ENCODE measurements at places on chromosomes 1 and 21.

GRCh38 chr21:25640202-25640942 lies 1.3 kb downstream of the JAM2 start:
- DNase-seq, result no peak

GRCh38 chr1:212377644-212378043 lies 37.0 kb downstream of the PACC1 start:
- DNase-seq, result no peak

GRCh38 chr1:205711105-205712048 lies 31.1 kb upstream of the SLC45A3 start:
- peak; percentile 45 for DNase-seq

DNA sequence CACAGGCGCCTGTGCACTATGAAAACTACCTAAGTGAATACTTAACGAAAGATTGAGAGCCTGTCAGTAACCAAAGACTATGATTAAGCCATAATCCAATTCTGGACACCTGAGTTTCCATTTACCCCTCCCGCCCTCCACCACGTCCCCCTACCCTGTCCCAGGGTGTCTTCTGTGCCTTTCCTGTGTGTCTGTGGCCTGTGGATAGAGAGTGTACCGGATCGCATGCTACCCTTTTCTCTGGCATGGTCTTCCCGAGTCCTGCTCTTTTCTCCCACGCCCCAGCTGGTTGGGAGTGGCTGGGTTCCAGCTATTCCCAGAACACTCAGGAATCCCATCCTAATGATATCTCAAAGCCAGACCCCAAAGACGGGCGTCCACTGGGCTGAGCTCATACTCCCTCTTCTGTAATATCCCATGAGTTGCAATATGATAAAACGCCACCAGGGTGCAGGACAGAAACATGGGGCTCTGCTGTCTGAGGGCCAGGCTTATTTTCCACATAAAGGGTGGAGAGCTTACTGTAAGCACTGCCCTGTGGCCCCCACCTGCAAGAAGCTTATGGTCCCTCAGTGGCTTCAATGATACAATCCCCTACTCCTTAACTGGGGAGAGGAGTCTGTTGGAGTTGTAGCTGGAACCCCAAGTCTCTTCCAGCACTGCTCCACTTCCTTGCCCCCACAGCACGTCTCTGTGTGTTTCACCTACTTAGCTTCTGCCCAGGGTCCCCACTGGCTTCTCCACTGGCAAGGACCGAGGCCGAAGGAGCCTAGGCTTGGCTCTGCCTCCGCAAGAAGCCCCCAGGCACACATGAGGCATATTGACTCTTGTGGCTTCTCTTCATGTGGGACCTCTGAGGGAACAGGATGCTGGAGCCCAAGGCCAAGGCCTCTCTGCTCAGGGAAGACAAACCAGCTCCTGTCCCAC lies 17.6 kb upstream of the ALX3 start:
- peak; percentile 8 for DNase-seq

GRCh38 chr1:183315991-183316758 lies 102.0 kb downstream of the NMNAT2 start:
- no peak for DNase-seq

DNA sequence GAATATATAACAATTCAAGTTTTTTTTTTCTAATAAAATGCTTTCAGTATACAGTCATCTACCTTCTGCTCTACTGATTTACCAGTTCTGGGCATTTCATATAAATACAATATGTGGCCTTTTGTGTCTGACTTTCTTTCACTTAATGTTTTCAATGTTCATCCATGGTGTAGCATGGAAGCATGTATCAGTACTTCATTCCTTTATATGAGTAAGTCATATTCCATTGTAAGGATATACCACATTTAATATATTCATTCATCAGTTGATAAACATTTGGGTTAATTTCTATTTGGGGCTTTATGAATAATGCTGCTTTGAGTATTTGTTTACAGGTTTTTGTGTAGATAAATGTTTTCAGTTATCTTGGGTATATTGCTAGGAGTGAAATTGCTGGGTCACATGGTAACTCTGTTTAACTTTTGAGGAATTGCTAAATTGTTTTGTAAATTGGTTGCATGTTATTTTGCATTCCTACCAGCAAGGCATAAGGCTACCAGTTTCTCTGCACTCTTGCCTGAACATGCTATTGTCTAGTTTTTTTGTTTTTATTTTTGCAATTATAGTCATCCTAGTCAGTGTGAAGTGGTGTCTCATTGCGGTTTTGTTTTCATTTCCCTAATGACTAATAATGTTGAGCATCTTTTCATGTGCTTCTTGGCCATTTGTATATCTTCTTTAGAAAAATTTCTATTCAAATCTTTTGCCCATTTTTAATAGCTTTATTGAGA lies 206.1 kb downstream of the TM2D1 start:
- DNase-seq, result no peak
